ENCODE measurements at places on chromosomes 7 and 10.

DNA sequence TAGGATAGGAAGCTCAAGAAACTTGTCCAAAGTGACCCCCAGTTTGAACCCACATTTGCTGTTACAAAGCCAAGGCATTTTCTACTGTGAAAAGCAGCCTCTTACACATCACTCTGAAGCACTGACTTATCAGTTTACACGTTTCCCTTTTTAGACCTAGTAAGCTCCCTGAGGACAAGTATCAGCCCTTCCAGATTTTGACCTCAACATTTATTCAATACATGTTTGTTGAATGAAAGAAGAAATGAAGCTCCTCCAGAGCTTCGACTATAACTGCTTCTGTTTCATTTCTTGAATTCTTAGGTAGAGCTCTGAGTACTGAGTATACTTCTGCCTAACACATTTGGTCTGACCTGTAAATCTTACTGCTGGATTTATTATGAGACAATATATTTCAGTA lies 2.7 kb downstream of the WASL start:
- no peak for DNase-seq

DNA sequence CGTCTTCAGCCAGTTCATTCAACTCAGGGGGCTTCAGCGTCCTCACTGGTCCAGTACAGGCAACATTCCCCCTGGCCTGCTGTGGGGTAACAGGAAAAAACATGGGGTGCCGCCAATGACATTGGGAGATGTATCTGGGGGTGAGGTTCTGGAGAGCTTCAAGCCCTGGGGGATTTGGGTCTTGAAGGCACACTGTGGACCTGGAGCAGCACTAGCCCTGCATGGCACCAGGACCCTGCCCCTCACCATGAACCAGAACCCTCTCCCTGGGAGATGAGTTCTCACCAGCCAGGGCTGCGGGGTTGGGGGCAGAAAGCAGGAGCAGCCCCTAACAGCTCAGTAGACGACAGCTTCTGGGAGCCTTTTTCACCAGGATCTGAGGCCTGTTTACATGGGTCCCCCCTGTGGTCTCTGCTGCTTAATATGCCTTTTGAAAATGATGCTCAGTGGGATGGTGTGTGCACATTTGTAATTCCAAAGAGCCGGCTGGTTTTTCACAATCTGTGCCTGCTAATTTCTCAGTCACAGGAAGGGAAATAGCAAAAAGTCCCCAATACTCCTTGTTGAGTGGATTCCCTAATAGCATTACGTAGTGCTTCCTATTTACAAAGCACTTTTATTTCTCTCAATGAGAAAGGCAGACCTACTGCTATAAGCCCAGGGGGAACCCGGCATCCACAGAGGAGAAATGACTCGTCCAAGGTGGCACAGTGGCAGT lies 509.5 kb downstream of the RPS24 start:
- no peak for DNase-seq

- no peak for DNase-seq
Measured at GRCh38 chr10:133350950-133351329, 3.8 kb downstream of the PRAP1 start.

GRCh38 chr10:130809181-130809580 lies 502.3 kb downstream of the TCERG1L start:
- DNase-seq, result no peak

GRCh38 chr7:131604841-131605279 lies 48.4 kb upstream of the PODXL start:
- no peak for DNase-seq

- DNase-seq, result no peak
Measured at GRCh38 chr7:2307690-2308107, 6.5 kb downstream of the SNX8 start.

DNA sequence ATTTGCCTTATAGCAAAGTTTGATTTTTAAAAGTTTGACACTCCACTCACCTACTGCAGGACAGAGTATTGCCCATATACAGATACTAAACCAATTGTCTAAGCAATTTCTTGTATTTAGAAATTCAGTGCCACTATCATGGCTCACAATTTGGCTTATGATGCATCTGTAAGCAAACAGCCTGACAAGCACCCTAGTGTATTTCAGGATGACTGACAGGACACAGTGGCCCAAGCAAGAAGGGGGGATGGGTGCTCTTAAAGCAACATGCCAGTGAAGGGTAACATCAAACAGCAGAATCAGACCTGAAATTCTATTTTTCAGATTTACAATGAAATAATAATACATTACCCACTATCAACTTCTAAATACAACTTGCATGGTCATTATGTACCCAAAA lies 30.5 kb downstream of the CTNNA3 start:
- DNase-seq, result peak; percentile 18

DNA sequence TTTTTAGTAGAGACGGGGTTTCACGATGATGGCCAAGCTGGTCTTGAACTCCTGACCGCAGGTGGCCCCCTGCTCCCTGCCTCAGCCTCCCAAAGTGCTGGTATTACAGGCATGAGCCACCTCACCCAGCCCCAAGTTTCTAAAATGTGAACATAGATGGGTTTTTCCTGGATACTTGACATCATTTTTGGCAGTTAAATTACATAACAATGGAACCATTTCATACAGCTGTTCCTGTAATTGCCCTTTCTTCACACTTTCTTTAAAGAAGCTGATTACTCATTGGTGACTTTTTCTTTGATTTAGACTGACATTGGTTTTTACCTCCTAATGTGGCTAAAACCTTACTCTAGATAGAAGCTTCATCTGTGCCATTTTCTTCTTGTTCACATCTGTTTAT lies 5.9 kb downstream of the ZKSCAN1 start:
- no peak for DNase-seq

All from neural crest cell (in vitro differentiated cells).